ENCODE measurements at places on chromosomes 2 and 18. TPM values are rescaled to one million over a fixed set of nuclear protein-coding genes. Genes with fewer than 3 reads are reported as not detected.

DNA sequence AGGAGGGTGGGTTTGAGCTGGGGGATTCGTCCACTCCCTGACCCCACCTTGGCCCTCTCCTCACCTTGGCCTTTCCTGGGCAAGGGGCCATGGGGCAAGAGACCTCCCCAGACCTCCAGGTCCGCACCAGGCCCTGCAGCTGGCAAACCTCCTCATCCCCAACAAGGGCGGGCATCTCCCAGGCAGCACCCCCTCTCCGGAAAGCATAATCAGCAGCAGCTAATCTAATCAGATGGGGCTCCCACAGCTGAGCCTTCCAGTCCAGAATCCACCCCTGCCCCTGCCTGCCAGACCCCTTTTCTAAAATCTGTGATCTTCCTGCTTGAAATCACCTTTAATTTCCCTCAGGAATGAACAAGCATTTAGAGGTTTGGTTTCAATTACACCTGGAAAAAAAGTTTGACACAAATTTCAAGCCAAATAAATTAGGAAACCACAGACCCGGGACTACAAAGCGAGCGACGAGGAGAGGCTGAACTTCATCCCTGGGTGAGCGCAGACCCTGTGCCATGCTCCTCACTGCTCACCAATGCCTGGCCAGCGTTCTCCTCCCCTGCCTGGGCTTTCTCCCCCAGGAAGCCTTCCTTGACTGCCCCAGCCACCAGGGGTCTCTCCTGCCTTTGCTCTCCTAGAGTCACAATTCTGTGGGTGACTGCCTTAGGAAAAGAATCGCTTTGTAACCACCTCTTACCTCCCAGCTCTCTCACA, 143.0 kb upstream of the MYCN start:
- DNase-seq, result no peak
- no peaks in the 10 kb centered on the region for H3K27me3 ChIP-seq
- H3K4me3 ChIP-seq, result no peak overlapping the region
- no peaks in the 10 kb centered on the region for H3K4me1 ChIP-seq
- no peak overlapping the region for H3K27ac ChIP-seq

Gene PROC
- polyA plus RNA-seq, result not detected

DNA sequence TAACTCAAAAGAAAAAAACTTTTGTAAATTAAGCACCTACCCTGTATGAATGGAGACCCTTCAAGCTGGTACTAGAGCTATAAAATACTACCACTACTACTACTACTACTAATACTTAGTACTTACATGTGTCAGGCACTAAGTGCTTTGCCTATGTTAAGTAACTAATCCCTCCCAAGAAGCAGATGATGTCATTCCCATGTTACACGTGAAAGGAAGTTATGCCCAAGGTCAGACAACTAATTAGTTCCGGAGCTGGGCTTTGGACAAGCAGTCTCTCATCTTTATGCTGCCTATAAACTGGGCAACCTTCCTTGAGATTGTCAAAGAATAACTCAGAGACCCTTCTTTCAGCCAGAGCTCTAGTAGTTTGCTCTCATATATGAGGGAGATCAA, 13.9 kb upstream of the ATP6V1B1 start:
- peaks cover 65% of the 10 kb centered on the region for H3K27me3 ChIP-seq
- no peaks in the 10 kb centered on the region for H3K36me3 ChIP-seq
- no peak for DNase-seq

Gene MAPRE3
- 1.2 TPM for polyA plus RNA-seq

- H3K27ac ChIP-seq, result peak overlapping the region; percentile 99
- DNase-seq, result no peak
- H3K4me3 ChIP-seq, result peak overlapping the region; percentile 94
- H3K36me3 ChIP-seq, result no peaks in the 10 kb centered on the region
These were observed 913 bp upstream of the WNT10A start for GRCh38 chr2:218879776-218880101.

DNA sequence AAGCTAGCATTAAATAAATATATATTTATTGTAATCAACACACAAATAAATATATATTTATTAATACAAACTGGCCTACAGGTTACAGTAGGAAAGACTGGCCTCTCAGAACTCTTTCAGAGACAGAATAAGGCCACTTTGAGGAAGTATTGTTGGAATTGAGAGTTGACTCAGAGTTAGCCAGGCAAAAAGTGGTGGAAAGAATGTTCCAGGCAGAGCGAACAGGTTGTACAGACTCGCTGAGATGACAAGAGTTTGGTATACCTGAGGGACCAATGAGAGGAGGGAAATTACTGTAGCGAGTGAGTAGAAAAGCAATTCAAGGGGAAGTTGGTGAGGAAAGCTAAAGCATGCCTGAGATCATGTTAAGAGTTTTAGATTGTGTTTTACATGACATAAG, 19.0 kb upstream of the XDH start:
- H3K4me1 ChIP-seq, result no peaks in the 10 kb centered on the region
- H3K27ac ChIP-seq, result no peak overlapping the region
- no peaks in the 10 kb centered on the region for H3K36me3 ChIP-seq
- no peak overlapping the region for H3K4me3 ChIP-seq
- no peak for DNase-seq

Gene AFF3
- polyA plus RNA-seq, result 83.9 TPM

DNA sequence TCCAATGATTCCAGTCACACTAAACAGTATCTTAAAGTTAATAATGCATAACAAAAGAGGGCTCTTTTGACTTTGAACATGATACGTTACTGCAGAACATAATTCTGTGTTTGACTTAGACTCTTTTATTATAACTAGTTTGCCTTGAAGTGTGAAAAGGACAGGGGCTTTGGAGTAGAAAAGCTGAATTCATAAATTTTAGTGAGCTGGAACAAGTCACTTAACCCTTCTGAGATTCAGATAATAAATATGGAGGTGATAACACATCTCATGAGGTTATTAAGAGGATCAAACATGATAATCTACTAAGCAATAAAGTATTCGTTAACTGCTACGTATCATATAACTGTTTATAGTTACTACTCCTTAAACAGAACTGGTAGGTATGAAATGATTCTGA, 44.7 kb upstream of the FLACC1 start:
- no peak overlapping the region for H3K27ac ChIP-seq
- no peak overlapping the region for H3K4me3 ChIP-seq
- DNase-seq, result no peak
- H3K36me3 ChIP-seq, result peaks cover 19% of the 10 kb centered on the region
- peaks cover 19% of the 10 kb centered on the region for H3K4me1 ChIP-seq

DNA sequence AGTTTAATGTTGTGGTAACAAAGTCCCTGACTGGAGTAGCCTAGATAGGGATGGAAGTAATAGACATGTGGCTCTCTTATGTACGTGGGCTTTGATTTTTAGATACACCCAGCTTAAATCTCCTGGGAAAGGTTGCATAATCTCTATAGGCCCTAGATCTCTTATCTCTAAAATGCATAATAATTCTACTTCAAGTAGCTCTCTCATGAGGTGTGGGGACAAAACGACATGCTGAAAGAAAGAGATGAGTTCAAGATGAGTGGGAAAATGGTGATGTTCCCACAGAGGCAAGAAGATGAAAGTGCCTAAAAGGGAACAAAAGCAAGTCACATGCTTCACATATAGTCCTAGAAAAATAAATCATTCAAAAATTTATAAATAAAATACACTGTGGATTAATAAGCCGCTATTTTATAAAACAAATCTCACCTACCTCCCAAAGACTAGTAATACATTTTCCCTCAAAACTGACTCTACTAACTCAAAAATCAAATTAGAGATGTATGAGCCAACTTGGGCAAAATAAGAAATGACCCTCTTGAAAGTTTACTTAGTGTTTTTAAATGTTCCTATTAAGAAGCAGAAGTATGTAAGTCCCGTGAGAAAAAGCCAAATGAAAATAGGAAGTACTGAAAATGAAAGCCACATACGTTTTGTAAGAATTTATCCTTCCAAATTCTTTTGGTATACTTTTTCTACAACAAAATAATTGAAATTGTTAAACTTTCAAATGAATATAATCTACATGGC, 148.2 kb upstream of the ITGA4 start:
- H3K4me3 ChIP-seq, result peak overlapping the region; percentile 78
- peak; percentile 53 for DNase-seq
- H3K27me3 ChIP-seq, result no peaks in the 10 kb centered on the region
- H3K27ac ChIP-seq, result peak overlapping the region; percentile 89
- H3K4me1 ChIP-seq, result peaks cover 80% of the 10 kb centered on the region
- H3K36me3 ChIP-seq, result no peaks in the 10 kb centered on the region

GRCh38 chr2:234231460-234231859, 181.0 kb downstream of the SPP2 start:
- no peaks in the 10 kb centered on the region for H3K4me1 ChIP-seq
- no peak overlapping the region for H3K27ac ChIP-seq
- H3K27me3 ChIP-seq, result peaks cover 27% of the 10 kb centered on the region
- DNase-seq, result no peak

GRCh38 chr2:113376253-113376912, 61.1 kb upstream of the ZNG1B start:
- no peaks in the 10 kb centered on the region for H3K36me3 ChIP-seq
- peaks cover 22% of the 10 kb centered on the region for H3K4me1 ChIP-seq
- H3K27me3 ChIP-seq, result no peaks in the 10 kb centered on the region
- peak overlapping the region; percentile 84 for H3K27ac ChIP-seq

Data from naive B cell (primary cell).